ENCODE measurements at places on chromosomes 7 and 10.
A peak's percentile ranks its signal among the peaks of the same experiment; 100 is the strongest.

DNA sequence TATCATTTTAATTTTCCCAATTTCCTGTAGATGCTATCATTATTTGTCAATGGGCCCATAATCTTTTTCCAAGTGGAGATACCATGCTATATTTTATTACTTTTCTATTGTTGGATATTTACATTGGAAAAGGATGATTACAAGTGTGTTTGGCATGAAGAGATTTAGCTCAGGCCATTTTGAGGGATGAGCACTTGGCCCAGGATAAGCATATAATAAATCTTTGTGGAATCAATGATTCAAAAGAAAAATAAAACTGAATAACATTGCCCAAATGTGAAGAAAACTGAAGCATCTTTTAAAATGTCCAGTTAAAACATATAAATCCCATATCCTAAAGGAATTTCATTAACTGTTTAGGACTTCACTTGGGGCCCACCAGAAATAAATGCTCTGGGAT, 260.9 kb upstream of the BMPER start:
- no peak for DNase-seq

- no peak for DNase-seq
Observed at GRCh38 chr7:147081117-147081516, 964.5 kb downstream of the CNTNAP2 start.

- no peak for DNase-seq
Observed at GRCh38 chr10:5268743-5269142, 72.1 kb downstream of the AKR1C4 start.

- DNase-seq, result no peak
Observed at GRCh38 chr7:84022684-84023308, 171.8 kb downstream of the SEMA3A start.

DNA sequence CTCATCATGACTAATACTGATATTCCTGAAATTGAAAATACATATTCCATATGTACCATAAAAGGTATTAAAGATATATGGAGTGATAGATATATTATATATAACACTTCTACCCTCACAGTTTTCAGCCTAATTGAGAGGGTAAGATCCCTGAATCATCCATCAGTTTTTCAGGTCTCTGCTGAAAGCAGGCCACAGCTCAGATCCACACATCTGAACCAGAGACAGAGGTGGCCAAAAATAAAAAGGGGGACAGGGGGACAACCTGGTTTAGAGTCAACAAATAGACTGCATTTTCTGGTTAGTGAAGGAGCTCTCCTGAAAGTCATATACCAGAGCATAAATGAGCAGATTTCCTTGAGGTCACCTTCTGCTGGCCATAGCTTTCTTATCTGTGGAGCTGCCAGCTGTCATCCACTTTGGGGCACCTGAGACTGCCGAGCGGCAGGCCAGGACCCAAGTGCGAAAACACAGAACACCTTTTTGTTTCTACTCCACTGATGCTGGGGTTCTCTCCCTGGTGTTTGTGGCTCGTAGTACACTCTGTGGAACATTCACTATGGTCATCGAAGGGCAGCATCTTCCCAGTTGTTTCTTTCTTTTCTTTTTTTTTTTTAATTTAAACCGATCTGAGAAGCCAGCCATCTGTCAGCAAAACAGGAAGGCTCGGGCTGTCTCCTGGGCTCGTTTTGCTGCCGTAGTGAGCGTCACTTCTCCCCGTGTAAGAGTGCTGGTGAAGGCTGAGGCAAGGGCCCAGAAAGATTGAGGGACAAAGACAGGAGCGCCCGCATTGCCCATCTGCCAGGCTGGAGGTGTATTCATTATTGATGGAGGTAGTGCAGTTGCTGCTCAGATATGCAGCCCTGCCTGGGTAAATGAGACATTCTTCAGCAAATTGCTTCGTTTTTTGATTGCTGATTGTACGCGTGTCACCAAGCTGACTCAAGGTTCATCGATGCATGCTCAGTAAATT, 13.5 kb downstream of the IKZF1 start:
- peak; percentile 67 for DNase-seq

- no peak for DNase-seq
Observed at GRCh38 chr10:129030603-129030895, 436.5 kb upstream of the MGMT start.

- DNase-seq, result no peak
Observed at GRCh38 chr10:75487087-75487754, 55.8 kb downstream of the LRMDA start.

Measured in common myeloid progenitor, CD34-positive (primary cell).